ENCODE measurements at places on chromosomes 6 and 20.

DNA sequence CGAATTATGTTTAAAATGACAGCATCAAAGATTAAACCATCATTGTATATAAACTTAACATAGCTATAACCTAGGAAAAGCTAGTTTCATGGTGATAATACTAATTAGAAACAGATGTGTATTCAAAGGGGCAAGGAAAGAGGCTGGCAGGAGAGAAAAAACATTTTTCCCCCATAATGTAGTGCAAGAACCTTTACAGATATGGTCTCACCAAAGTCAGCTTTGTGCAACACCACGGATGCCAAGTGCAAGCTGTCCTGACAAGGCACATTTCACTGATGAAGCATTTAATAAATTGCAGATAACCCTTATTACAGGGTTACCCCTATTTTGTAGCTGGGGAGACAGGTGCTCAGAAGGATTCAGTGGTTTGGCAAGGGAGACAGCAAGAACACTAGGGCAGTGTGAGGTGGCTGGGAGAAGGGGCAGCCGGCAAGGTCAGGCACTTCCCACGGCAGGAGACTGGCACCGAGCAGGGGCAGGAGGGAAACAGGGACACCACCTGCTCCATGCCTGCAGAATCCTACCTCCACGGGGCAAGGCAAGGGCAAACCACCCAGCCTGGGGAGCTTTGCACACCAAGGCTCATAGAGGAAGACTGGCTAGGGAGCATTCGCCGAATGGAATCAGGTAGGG is 6.5 kb downstream of the RPS6KA2 start:
- DNase-seq = no peak

- DNase-seq = no peak
Observed at GRCh38 chr20:19269737-19270340, 57.4 kb downstream of the SLC24A3 start.

DNA sequence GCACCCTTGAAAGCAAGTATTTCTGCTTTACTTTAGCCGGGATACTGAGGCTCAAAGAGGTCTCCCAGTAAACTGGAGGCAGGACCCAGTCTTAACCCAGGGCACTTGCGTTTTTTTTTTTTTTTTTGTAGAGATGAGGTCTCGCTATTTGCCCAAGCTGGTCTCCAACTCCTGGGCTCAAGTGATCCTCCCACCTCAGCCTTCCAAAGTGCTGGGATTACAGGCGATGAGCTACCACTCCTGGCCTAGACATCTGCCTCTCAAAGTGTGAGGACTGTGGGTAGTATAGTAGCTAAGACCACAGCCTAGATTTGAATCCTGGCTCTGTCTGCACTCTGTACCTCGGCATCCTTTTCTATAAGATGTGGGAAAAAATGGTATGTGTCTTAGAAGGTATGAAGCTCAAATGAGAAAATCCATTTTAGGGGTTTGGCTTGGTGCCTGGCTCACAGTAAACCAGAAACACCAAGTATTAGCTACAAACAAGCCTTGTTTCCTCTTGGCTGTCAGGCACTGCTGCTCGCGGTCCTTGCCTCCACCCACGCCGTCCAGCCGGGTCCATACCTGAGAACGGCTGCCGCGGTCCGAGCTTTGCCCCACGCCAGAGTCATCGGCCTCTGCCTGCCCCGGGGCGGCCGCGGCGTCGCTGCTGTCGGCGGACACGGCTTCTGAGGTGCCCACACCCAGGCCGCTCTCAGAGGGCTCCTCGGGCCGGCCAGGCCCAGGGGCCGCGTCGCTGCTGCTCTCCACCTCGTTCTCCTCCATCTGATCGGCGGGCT is 1.2 kb downstream of the ZNF335 start:
- peak; percentile 29 for DNase-seq

GRCh38 chr20:16451982-16452381 is 121.3 kb downstream of the KIF16B start:
- no peak for DNase-seq

GRCh38 chr6:141963543-141964295 is 169.0 kb upstream of the GJE1 start:
- peak; percentile 11 for DNase-seq

- no peak for DNase-seq
Observed at GRCh38 chr20:61724376-61724775, 341.3 kb downstream of the TAF4 start.

- peak; percentile 73 for DNase-seq
Observed at GRCh38 chr6:7617801-7618764, 28.1 kb downstream of the SNRNP48 start.

- no peak for DNase-seq
Observed at GRCh38 chr20:48387675-48388074, 440.1 kb downstream of the PREX1 start.

DNA sequence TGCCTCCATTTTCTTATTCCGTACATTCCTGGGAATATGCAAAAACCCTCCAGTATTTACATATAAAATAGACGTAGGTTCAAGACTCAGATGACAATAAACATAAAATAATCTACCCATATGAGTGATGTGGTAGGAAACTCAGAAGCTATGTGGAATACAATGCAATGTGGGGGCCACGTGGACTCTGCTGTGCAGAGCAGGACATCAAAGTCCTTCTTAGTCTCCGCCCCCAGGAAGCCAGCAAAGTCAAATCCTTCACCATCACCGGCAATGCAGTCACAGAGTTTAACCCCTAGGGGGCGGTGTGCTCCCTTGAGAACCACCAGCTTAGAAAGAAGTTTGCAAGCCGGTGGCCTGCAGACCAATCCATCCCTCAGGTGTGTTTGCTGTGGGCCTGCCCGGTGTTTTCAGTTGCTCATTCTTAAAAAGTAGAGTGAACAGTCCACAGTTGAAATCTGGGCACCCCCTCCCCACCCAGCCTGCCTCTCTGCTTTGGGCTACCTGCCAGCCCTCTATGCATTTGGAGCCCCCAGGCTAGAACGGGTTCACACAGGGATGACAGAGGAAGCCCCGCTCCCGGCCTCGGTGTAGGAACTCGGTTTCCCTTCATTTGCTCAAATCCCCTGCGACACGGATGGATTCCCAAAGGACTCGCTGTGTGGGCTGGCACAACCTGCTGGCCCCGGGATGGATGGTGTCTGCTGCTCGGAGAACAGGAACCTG is 59.9 kb downstream of the SULF2 start:
- DNase-seq = peak; percentile 84

DNA sequence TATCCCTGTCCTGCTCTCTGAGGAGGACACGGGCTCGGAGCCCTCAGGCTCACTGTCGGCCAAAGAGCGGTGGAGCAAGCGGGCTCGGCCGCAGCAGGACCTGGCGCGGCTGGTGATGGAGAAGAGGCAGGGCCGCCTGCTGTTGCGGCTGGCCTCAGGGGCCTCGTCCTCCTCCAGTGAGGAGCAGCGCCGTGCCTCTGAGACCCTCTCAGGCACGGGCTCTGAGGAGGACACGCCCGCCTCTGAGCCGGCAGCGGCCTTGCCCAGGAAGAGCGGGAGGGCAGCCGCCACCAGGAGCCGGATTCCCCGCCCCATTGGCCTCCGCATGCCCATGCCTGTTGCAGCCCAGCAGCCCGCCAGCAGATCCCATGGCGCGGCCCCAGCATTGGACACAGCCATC is 14.2 kb upstream of the SLC22A7 start:
- no peak for DNase-seq

- DNase-seq = no peak
Observed at GRCh38 chr6:33442283-33442682, 12.1 kb upstream of the ZBTB9 start.

DNA sequence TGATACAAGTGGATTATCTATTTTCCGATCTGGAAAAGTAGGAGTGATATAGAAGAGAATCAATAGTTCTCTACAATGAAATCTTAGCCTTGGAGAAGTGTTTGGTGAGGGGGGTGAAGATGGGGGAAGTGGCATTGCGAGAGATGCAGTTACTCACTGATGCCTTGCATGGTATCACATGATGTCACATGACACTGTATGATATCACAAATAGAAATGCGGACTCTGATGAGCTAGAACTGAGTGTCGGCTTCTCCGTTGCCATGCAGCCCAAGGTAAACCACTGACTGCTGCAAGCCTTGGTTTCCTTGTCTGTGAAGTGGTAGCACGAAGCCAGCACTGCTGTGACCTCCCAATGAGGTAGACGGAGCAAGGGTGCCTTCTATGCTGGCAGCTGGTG is 403.3 kb upstream of the AGPAT4 start:
- DNase-seq = no peak

- no peak for DNase-seq
Observed at GRCh38 chr6:12748815-12749521, 32.4 kb downstream of the PHACTR1 start.

GRCh38 chr6:22801831-22802230 is 232.5 kb downstream of the HDGFL1 start:
- peak; percentile 26 for DNase-seq

GRCh38 chr6:14339711-14340584 is 222.4 kb downstream of the CD83 start:
- DNase-seq = no peak

DNA sequence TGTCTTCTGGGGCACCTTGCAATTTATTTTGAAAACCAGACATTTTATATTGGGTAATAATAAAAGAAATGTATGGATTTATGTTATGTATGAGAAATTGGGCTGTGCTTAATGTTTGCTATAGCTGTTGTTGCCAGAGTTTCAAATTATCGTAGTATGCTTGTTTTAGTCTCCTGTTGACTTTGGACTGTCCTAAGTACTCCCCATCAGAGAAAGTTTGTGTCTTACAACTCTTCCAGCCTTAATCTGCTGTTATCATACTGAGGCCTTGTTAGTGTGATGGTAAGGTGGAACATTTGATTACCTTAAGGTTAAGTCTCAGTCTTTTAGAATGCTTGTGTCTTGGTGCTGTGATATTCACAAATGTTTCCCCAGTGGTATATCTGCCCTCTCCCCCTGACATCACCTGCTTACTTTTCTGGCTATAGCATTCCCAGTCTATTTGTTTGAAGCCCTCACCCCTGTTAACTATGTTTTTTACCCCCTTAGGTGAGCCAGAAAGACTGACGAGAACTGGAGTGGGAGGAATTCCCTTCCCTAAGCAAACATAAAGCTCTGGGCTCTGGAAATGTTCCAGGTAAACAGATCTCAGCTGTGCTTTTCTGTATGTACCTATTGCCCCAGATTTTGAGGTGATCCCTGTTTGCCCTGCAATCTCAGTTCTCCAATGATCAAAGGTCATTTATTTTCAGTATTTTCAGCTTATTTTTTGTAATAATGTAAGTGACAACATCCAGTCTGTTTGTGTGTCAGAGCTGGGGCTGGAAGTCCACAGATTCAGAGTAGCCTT is 581.1 kb upstream of the CITED2 start:
- DNase-seq = no peak

- DNase-seq = no peak
Observed at GRCh38 chr20:46559685-46560440, 9.4 kb upstream of the OCSTAMP start.

GRCh38 chr20:56628873-56629463 is at the start of gene TFAP2C:
Gene TFAP2C, plus strand, starts transcription at chr20:56629306. Its CDS starts 239 bp downstream, at chr20:56629545.
- DNase-seq = no peak

GRCh38 chr6:36139431-36139830 is 9.1 kb downstream of the MAPK13 start:
- DNase-seq = no peak

DNA sequence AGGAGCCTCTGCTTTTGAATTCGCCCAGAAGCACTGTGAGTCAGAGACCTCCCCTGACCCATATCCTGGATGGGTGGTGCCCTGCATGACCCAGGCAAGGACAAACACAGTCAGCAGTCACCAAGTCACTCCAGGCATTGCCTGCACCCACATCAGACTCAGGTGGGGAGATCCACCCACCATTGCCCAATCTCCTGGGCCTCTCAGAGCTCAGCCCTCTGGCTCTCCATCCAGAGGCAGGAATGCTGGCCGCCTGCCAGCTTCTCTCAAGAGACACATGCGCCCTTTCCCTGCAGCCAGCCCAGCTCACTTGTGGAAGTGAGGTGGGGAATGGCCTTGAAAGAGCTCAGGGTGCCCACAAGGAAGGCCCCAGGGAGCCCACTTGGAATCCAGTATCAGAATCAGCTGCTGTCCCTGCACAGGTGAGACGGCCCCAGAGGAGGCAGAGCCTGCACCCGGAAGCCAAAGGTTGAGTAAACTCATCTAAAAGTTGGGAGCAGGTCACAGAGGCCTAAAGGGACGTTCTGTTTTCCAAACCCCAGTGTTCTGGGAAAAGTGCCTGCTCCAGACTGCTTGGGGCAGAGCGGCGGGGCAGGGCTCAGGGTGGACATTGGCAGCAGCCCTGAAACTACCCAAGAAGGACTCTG is 129.8 kb downstream of the PREX1 start:
- DNase-seq = peak; percentile 79

DNA sequence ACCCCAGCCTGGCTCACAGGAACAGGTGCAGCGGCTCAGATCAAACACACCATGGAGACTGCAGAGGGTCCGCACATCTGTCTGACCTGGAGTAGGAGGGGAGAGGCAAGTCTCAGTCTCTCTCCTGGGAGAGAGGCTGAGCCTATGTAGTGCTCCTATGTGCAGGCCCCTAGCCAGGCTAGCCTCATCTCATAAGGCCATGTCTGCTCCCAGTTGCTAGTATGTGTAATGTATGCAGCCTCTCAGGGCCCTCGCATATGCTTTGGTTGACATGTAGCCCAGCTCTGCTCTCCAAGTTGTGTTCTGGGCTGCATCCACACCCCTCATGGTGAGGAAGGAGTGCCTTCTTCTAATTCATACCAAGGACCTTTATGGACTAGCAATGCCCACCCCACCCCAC is 11.8 kb downstream of the TNXB start:
- no peak for DNase-seq

DNA sequence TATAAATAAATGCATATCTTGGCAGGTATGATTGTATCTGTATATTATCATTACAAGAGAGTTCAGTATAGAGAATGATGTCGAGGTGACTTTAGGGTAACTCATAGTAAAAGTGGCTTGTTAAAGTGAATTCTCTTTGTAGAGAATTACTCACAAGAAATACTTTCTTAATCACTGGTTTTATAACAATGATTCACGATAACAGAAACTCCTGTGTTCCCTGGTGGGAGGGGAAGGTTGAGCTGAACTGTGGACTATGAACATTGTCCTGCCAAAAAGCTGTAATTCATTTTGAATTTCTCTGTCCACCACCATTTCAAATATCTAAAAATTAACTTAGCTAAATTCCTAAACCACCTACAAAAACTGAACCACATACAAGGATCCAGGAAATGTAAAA is 7.7 kb downstream of the TPMT start:
- peak; percentile 89 for DNase-seq

- no peak for DNase-seq
Observed at GRCh38 chr20:37297066-37297736, 7.7 kb downstream of the MANBAL start.

GRCh38 chr20:37907677-37908401 is 4.9 kb downstream of the VSTM2L start:
- peak; percentile 83 for DNase-seq

- no peak for DNase-seq
Observed at GRCh38 chr6:19925533-19925932, 88.4 kb downstream of the ID4 start.

GRCh38 chr6:12026120-12026519 is 14.0 kb downstream of the HIVEP1 start:
- DNase-seq = no peak

DNA sequence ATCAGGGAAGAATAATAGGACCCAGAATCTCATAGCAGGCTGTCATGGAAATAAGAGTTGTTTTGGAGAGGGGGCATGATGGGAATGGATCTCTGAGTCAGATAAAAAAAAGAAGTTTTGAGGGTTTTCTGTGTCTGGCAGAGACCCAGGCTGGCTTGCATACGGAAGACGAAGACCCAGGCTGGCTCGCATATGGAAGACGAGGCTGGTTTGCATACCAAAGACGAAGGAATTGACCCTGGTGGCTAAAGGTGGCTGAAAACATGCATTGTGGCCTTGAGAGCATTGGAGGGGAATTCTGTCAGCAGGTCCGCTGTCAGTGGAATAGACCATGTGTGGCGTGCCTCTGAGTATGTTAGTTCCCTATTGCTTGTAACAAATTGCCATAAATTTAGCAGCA is 335.1 kb downstream of the BTBD3 start:
- no peak for DNase-seq

GRCh38 chr20:42179768-42180167 is 561.6 kb upstream of the CHD6 start:
- no peak for DNase-seq
